ENCODE measurements at places on chromosomes 11 and 22. TPM values are rescaled to one million over a fixed set of nuclear protein-coding genes. Genes with fewer than 3 reads are reported as not detected.

Gene KBTBD3
- total RNA-seq, result 1.3 TPM

Gene FGF4
- total RNA-seq, result not detected

Gene LIF
- total RNA-seq, result 79.2 TPM

Gene MUC15
- not detected for total RNA-seq

Gene DUSP8
- total RNA-seq, result 0.28 TPM

Gene POLD4
- 74.8 TPM for total RNA-seq

Gene PRPF19
- 54.1 TPM for total RNA-seq
